ENCODE measurements at places on chromosomes 2 and 18. TPM values are rescaled to one million over a fixed set of nuclear protein-coding genes. Genes with fewer than 3 reads are reported as not detected.

Gene C1GALT1C1L
- 0.56 TPM for total RNA-seq

Gene LYG1
- total RNA-seq = 1.0 TPM

Gene MYO3B
- not detected for total RNA-seq

Gene TLX2
- total RNA-seq = not detected

Gene MAP4K4
- total RNA-seq = 100 TPM

Gene PTPRM
- 238 TPM for total RNA-seq

Gene SLC16A14
- total RNA-seq = 5.5 TPM

Gene DNAH6
- 1.6 TPM for total RNA-seq

Gene ANKRD62
- total RNA-seq = not detected

Gene HOXD10
- total RNA-seq = 0.56 TPM

DNA sequence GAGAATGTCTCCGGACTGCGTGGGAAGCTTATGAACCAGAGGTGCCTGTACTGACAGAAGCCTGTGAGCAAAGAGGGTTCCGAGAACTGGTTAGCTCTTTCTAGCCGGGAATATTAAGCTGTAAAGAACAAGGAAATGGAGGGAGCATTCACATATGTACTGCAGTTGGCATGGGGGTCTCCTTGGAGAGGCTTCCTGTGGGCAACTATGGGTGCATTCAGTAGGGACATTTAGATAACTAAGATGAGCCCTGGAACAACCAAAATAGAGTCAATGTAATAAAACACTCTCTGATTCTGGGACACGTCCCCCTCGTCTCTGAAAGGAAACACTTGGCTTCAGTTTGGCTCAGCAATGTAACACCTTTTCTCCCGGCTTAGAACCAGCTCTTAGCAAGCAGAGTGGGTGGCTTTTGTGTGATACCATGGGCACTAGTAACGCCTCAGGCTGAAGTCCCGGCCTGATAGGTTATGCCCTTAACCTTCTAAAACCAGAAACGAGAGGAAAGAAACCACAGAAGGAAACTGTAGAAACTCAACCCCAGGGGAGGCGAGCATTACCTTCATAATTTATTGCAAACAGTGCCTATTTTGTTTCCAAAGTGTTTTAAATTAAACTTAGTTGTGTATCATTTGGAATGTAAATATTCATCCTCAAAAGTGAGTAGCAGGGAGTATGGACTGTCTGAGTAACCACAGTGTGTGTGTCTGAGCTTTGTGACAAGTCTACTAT, 48.8 kb upstream of the LPIN2 start:
- no peak for DNase-seq

DNA sequence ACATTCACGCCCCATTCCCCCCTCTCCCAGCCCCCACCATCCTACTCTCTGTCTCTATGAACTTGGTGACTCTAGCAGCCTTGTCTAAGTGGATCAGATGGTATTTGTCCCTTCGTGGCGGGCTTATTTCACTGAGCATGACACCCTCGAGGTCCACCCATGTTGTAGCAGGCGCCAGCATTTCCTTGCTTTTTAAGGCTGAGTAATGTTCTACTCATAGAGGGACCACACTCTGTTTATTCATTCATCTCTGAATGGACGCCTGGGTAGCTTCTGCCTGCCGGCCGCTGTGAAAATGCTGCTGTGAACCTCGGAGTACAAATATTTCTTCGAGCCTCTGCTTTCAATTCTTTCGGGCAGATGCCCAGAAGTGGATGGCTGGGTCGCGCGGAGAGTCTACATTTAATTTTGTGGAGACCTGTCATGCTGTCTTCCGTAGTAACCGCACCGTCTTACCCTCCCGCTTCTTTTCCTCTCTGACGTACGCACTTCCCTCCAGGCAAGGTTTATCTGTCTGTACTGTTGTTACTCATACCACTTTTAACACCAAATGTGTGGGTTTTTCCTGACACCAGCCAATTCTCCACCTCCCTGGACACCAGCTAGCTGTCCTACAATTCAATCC, 5.6 kb downstream of the CROCC2 start:
- DNase-seq = no peak

DNA sequence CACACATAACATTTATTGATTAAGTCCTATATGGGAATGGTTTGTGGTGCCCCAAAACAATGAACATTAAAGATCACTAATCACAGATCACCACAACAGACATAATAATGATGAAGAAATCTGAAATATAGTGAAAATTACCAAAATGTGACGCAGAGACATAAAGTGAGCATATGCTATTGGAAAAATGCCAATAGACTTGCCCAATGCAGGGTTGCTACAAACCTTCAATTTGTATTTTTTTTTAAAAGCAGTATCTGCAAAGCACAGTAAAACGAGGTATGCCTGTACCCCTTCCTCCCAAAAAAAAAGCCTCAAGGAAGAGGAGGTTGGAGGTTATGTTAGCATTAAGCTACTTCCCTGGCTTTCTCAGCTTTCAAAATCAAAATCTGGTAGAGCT, 131.1 kb downstream of the RBMS1 start:
- no peak for DNase-seq

- DNase-seq = peak; percentile 25
Observed at GRCh38 chr2:20618468-20618885, 32.4 kb downstream of the HS1BP3 start.

GRCh38 chr18:75003039-75003438, 205.9 kb downstream of the PTGR3 start:
- DNase-seq = no peak

DNA sequence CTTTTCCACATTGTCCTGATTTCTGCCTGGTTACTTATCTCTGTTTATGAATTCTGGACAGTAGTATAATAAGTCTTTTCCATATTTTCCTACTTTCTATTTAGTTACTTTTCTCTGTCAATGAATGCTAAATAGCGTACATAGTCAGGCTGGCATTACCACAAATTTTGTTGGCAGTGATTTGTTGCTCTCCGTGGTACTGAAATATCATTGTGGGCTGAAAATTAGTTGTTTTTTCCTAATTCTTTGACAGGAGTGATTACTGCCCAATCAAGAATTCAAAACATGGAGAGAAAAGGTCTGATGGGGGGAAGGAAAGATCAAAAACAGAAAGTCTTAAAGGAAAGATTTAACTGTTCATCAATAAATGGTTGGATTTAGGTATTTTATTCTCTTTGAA, 7.7 kb upstream of the GALNT13 start:
- no peak for DNase-seq

DNA sequence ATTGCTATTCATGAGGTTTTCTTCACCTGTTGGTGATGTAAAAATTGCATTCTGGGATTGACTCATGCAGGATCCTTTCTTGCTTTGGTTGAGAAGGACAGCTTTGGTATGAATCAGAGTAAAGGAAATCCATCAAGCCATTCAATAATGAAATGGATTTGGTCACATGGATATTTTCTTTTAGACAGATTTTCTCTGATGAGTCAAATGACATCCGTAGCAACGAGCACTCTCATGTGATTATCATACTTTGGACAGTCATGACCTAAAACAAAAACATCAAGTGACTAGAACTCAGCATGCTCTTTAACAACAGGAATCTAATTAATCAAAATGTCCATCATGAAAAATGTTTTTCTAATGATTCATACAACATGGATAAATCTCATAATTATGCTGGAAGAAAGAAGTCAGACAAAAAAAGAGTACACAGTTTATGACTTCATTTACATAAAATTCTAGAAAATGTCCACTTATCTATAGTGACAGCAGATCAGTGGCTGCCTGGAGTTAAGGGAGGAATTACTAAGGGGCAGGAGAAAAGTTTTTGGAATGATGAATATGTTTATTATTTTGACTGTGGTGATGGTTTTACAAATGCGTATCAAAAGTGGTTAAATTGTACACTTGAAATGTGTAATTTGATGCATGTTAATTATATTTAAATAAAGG, 30.7 kb downstream of the TRAK2 start:
- no peak for DNase-seq

DNA sequence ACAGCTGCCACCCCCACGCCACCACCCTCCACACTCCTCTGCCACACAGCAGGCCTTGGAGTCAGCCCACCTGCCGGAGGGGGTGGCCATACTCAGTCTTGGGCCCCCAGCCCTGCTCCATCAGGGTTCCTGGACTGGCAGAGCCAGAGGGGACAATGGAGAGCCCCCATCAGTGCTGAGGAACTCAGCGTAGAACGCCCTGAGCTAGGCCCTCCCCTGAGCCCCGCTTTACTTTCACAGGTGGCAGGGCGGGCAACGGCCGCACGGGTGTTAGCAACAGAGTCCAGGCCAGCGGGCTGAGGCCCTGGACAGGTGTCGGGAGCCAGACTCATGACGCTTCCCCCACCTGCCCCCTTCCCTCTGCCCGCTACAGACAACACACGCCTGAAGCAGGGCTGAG, 47.1 kb downstream of the FOSL2 start:
- no peak for DNase-seq

DNA sequence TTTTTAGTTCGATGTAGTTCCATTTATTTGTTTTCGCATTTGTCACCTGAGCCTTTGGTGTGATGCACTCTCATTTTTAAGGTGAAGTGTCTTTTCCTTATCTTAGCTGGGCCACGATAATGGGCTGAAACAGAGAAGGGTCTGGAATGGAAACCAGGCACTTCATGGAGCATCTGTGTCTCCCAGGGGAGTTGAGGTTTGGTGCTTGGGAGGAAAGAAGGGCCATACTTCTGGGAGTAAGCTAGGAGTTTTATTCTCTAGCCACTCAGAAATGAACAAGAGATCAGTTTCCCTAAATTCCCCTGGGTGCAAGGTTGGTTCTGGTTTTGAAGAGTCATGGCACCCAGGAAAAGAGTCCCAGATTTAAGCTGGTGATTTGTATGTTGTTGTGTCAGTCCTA, 179.4 kb upstream of the CXCR4 start:
- no peak for DNase-seq

DNA sequence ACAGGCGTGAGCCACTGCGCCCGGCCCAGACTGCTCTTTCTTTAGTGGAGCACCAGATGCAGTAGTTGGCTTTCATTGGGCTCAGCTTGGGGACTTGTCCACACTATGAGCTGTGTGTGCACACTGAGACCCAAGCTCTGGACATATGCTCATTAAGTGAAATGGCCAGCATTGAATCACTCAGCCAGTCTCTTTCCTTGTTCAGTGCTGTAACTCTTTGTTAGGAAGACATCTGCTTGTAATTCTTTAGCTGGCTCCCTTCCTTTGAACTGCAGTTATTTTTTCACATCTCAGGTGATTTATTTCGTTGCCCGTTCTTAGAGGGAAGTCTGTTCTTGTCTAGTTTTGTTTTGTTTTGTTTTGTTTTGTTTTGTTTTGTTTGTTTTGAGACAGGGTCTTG, 70.5 kb downstream of the CAB39 start:
- DNase-seq = no peak

GRCh38 chr2:76050196-76050595, 339.5 kb upstream of the GCFC2 start:
- no peak for DNase-seq

DNA sequence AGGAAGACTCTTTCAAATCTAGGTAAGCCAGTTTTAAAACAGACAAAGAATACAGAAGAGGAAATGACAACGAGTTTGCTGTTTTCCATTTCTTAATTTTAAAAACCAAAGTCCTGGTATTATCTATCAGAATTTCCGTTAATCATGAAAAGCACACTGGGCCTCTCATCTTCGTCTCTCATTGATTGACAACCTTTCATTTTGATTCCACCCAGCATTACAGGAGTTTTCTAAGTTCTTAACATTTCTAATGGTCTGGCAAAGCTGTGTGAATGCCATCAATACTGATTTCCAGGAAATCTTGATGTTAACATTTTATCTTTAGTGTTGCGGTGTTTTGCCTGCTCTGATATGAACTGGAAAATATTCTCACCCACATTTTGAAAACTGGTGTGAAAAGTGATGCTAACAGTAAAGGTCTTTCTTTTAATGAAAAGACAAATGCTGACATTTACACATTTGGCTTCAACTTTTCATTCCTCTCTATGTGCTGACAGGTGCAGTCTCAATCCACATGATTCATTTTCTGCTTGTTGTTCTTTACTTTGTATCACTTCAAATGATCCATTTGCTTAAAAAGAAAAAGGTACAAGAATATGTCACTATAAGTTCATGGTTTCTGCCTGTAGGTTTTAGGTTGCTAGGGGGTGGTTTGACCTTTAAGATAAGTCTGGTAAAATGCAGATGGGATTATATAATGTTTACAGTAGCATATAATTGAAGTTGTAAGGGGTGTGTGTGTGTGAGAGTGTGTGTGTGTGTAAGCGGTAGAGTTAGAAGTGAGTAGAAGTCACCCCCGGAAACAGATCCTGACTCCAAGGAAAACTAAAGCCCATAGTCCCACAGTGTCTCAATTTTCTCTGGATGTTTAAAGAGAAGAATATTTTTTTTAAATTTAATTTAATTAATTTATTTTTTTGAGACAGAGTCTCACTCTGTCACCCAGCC, 29.5 kb downstream of the SCYGR8 start:
- DNase-seq = no peak

GRCh38 chr2:28692411-28692810, 59.2 kb upstream of the PPP1CB start:
- DNase-seq = no peak

DNA sequence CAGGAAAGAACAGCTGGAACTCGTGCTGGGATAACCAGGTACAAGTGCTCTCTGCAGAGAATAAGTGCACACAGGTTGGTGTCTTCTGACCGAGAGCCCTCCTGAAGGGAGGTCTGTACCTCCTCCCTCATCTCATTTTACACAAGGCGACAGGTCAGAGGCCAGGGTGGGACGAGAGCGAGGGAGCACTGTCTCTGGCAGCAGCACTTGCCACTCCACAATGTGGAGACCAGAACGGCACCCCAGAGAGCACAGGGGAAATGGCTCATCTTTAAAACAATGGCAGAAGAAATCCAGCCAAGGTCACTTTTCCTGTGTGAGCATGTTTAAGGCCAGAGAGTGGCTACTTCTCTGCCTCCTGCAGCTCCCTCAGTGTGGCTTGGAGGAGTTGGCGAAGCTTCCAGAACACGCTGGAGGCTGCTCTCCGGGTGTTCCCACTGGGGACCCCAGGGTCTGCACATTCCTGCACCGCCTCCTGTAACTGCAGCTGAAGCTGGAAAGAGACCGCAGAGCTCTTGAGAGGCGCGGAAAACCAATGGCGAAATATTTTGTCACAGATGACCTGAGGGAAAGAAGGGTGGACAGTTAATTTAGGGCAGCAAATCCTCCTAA, 20.8 kb downstream of the DIPK1C start:
- no peak for DNase-seq

- no peak for DNase-seq
Observed at GRCh38 chr2:175709248-175709647, 292.8 kb downstream of the LNPK start.

DNA sequence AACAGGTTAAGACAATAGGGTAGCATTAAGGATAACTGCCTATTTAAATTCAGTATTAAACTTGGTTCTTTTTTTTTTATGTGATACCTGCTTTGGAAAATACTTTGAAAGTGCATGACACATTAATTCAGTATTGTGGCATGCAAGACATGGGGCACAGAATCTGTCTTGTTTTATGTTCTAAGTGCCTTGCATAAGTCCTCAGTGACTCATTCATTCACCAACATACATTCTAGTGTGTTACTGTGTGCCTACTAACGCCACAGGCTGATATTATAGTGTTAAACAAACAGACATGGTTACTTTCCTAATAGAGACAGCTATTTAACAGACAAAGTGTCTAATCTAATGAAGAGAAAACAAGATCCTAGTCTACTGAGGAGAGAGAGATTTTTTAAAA, 91.7 kb downstream of the GCA start:
- DNase-seq = no peak

GRCh38 chr2:172693037-172693436, 42.6 kb upstream of the RAPGEF4 start:
- DNase-seq = no peak

All from omental fat pad (tissue), 4 donors.